ENCODE measurements at places on chromosomes 3 and 15.

DNA sequence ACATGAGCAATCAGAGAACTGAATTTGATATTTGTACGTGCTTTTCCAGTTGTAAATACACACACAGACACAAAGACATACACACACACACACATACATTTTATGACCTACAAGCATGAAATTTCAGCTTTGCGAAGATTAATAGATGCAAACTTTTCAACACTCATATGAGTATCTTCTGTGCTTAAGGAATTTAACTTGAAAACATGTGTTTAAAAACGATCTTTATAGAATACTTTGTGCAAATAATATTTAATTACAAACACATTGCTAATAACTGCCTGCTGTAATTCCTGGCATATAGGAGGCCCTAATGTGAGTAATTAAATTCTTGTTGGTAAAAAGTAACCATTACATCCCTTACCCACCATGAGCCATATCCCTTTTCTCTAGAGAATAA, 107.7 kb upstream of the PLSCR5 start:
- no peak for DNase-seq

- peak; percentile 74 for DNase-seq
Observed at GRCh38 chr15:101240358-101240757, 11.5 kb downstream of the CHSY1 start.

DNA sequence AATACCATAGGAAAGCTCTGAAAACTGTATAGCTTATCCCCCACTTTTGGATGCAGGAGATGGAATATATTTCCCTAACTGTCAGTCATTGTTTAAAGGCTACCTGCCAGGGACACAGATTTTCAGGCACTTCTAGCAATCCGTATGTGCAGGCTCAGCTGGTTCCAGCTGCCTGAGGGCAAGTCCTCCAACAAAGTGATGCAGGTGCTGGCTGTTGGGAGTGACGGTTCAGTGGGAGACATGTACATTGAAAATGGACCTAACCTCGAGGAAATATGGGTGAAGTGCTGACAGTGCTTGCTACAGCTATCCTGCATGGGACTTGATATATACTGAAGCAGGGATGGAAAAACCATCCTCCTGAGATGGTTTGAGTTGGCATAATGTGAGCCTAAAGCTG, 153.1 kb upstream of the GAP43 start:
- DNase-seq: no peak

- no peak for DNase-seq
Observed at GRCh38 chr3:50567011-50567385, 549 bp downstream of the C3orf18 start.

- no peak for DNase-seq
Observed at GRCh38 chr3:10667901-10668476, 148.0 kb upstream of the SLC6A11 start.

All from fibroblast of the aortic adventitia (primary cell).